ENCODE measurements at places on chromosomes 7 and 10. TPM values are rescaled to one million over a fixed set of nuclear protein-coding genes. Genes with fewer than 3 reads are reported as not detected.

CRYGN gene
- total RNA-seq: 0.35 TPM

DNA sequence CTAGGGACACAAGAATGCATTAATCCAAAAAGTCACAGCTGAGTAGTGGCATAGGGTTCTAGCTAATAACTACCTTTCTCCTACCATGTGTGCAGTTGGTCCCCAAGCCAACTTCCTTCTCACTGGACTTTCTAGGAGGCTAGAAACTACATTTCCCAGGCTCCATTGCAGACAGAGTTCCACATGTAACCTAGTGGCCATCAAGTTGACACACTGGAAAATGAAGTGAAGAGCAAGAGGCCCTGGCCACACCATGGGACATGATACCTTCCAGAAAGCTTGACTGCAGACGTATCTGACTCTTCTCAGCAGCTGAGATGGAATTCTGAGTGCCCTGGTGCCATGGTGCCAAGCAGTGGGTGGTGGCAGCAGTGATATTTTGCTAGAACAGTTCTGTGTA lies 49.8 kb upstream of the TMEM273 start:
- no peaks in the 10 kb centered on the region for H3K4me1 ChIP-seq
- no peak for DNase-seq
- H3K27me3 ChIP-seq: no peaks in the 10 kb centered on the region
- no peaks in the 10 kb centered on the region for H3K36me3 ChIP-seq
- H3K27ac ChIP-seq: no peak overlapping the region
- H3K4me3 ChIP-seq: no peak overlapping the region

GARIN1A gene
- 0.25 TPM for total RNA-seq

- no peaks in the 10 kb centered on the region for H3K27me3 ChIP-seq
- no peak overlapping the region for H3K4me3 ChIP-seq
- DNase-seq: no peak
- H3K27ac ChIP-seq: no peak overlapping the region
- H3K36me3 ChIP-seq: no peaks in the 10 kb centered on the region
Observed at GRCh38 chr7:93601363-93601762, 26.8 kb upstream of the CALCR start.

DNA sequence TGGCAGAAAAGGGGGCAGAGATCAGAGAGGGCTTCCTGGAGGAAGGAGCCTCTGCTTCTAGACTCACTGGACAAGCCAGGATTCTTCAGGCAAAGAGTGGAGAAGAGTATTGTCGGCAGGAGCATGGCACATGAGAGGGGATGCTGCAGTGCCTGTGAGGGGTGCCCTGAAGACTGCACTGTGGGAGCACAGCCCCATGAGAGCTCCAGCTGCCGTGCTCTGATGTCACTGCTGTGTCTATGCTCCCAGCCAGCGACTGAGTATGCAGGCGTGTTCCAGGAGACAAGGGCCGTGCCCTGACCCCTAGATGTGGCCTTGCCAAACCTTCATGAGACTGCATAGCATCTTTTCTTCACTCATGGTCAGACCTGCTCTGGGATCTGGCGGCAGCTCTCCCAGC lies 339.1 kb downstream of the RPS24 start:
- no peaks in the 10 kb centered on the region for H3K4me1 ChIP-seq
- DNase-seq: no peak

DNA sequence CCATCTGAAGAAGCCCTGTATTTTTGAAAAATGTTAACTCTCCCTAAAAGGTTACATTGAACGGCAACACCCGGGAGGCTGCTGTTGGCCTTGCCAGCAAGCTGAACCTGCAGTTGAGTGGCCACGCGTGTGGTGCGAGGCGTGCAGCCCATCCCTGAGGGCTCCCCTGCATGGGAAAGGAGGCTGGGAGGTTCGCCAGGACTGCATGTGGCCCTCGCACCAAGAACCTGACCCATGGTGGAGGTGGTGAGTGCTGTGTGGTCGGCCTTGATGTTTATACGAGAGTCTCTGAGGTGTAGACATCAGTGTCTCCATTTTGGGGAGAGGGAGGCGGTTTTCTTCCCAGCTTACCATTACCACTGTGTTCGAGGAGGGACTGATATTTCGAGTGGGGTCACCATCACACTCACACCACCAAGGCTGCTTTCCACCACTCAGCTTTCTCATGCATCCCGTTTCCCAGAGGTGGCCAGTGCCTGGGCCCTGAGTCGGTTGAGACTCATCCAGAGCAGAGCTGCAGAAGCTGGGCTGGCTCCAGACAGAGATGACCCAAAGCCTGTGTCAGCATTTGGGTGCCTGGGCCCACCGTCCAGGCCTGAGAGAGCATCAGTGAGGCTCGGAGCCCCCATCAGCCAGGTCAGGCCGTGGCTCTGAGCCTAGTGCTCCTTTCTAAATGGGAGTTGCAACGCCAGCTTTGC lies 222.6 kb downstream of the EBF3 start:
- peak; percentile 12 for DNase-seq
- H3K36me3 ChIP-seq: no peaks in the 10 kb centered on the region
- no peak overlapping the region for H3K4me3 ChIP-seq
- H3K27ac ChIP-seq: no peak overlapping the region

C10orf105 gene
- total RNA-seq: 0.25 TPM

- H3K4me3 ChIP-seq: no peak overlapping the region
- H3K27me3 ChIP-seq: peaks cover 6% of the 10 kb centered on the region
- peaks cover 22% of the 10 kb centered on the region for H3K4me1 ChIP-seq
- no peaks in the 10 kb centered on the region for H3K36me3 ChIP-seq
- H3K27ac ChIP-seq: peak overlapping the region; percentile 26
Observed at GRCh38 chr7:129095258-129095657, 40.3 kb upstream of the TNPO3 start.

TMEM213 gene
- total RNA-seq: 1.1 TPM

- peaks cover 51% of the 10 kb centered on the region for H3K36me3 ChIP-seq
- no peaks in the 10 kb centered on the region for H3K27me3 ChIP-seq
- peaks cover 5% of the 10 kb centered on the region for H3K4me1 ChIP-seq
- no peak overlapping the region for H3K4me3 ChIP-seq
Observed at GRCh38 chr7:152158801-152159587, 133.5 kb downstream of the GALNT11 start.

GRCh38 chr10:105751688-105752087 lies 1110.6 kb downstream of the SORCS3 start:
- H3K27ac ChIP-seq: no peak overlapping the region
- no peak overlapping the region for H3K4me3 ChIP-seq
- no peak for DNase-seq
- H3K36me3 ChIP-seq: no peaks in the 10 kb centered on the region
- H3K4me1 ChIP-seq: no peaks in the 10 kb centered on the region

DNA sequence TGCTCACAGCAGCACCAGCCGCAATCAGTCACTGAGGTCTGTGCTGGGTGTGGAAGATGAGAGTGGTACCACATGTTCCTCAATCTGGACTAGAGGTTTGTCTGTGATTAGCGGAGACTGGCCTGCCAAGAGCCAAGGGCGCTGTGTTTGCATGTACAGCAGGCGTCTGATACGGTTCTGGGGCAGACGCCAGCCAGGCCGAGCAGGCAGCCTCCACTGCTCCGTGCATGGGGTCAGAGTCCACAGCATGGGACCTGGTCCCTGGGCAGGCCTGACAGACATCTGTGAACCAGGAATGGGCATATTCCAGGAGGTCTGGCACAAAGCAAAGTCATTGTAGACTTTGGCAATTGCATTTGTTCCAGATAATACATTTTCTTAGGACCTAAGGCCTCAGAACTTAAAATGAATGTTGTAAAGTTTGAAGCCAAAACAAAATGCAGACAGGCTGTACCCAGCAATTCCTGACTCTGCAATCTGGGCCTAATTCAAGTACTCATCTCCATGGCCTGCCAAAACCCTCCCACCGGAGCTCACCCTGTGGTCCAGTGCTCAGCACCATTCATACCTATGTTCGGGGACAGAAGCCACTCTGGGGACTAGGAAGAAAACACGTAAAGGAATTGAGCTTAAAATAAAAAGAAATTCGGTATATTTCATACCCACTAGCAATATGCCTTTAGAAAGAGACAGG lies 50.0 kb upstream of the FAM20C start:
- DNase-seq: no peak
- H3K4me3 ChIP-seq: no peak overlapping the region
- no peaks in the 10 kb centered on the region for H3K4me1 ChIP-seq
- H3K27ac ChIP-seq: no peak overlapping the region

HOGA1 gene
- not detected for total RNA-seq

DNA sequence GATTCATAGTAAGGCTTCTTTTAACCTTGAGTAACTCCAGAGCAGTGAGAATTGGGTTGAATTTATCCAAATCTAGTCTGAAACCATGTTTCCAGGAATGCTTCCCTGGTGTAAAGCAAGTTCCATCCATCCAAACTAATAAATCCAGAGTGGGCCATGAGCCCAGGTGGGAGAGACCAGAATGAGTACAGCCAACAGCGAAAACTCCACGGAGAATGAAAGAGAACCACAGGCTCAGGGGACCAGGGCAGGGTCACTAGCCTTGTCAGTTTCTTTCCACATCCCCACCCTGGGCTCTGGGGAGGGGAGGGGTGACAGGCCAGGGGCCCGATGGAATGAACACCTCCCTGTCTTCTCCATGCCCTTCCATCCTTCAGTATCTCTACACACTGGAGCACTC lies 180.1 kb downstream of the NEURL1 start:
- H3K36me3 ChIP-seq: no peaks in the 10 kb centered on the region
- H3K4me3 ChIP-seq: no peak overlapping the region
- peaks cover 21% of the 10 kb centered on the region for H3K4me1 ChIP-seq
- no peak overlapping the region for H3K27ac ChIP-seq
- DNase-seq: no peak
- H3K27me3 ChIP-seq: no peaks in the 10 kb centered on the region

PPP1R17 gene
- not detected for total RNA-seq

DNA sequence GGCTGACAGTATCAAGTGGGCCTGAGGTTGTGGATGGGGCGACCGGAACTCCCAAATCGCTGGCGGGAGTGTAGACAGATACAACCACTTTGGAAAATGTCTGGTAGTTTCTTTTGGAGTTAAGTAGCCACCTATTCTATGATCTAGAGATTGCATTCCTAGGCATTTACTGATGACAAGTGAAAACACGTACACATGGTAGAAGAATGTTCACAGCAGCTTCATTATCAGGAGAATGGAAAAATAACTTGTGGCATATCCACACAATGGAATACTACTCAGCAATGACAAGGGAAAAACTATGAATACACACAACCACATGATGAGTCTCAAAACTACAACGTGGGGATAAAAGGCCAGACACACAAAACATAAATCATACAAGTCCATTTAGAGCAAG lies 146.0 kb downstream of the MYOF start:
- H3K4me3 ChIP-seq: no peak overlapping the region
- H3K27me3 ChIP-seq: no peaks in the 10 kb centered on the region
- H3K36me3 ChIP-seq: peaks cover 4% of the 10 kb centered on the region
- DNase-seq: no peak
- no peak overlapping the region for H3K27ac ChIP-seq
- no peaks in the 10 kb centered on the region for H3K4me1 ChIP-seq

PIK3CG gene
- 49.6 TPM for total RNA-seq

EPHA1 gene
- total RNA-seq: 1.1 TPM

AKR1C4 gene
- not detected for total RNA-seq

PTF1A gene
- not detected for total RNA-seq

GRCh38 chr7:128387216-128388144 lies 22.3 kb downstream of the IMPDH1 start:
- peaks cover 3% of the 10 kb centered on the region for H3K27me3 ChIP-seq
- no peak overlapping the region for H3K27ac ChIP-seq
- H3K4me3 ChIP-seq: no peak overlapping the region
- no peaks in the 10 kb centered on the region for H3K4me1 ChIP-seq
- DNase-seq: peak; percentile 66

DNA sequence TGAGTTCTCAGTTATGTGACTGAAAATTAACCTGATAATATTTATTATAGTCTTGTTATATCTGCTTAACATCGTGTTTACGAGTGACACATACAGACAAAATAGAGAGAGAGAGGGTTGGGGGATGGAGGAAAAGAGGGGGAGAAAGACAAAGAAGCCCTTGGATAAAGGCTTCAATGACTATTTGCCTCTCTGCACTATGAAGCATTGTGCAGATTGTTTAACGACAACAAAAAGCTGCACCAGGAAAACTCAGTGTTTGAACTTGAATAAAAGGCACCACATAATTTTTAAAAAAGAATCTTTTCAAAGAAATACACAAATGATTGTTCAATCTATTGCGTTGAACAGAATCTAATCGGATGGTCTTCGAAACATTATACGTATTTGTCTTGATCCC lies 27.8 kb downstream of the MAGI2 start:
- H3K36me3 ChIP-seq: no peaks in the 10 kb centered on the region
- no peak overlapping the region for H3K27ac ChIP-seq
- H3K27me3 ChIP-seq: no peaks in the 10 kb centered on the region
- H3K4me1 ChIP-seq: no peaks in the 10 kb centered on the region

GRCh38 chr10:132441818-132442524 lies 45.0 kb downstream of the PWWP2B start:
- no peak overlapping the region for H3K27ac ChIP-seq
- no peaks in the 10 kb centered on the region for H3K36me3 ChIP-seq
- peaks cover 26% of the 10 kb centered on the region for H3K4me1 ChIP-seq
- no peaks in the 10 kb centered on the region for H3K27me3 ChIP-seq

DNA sequence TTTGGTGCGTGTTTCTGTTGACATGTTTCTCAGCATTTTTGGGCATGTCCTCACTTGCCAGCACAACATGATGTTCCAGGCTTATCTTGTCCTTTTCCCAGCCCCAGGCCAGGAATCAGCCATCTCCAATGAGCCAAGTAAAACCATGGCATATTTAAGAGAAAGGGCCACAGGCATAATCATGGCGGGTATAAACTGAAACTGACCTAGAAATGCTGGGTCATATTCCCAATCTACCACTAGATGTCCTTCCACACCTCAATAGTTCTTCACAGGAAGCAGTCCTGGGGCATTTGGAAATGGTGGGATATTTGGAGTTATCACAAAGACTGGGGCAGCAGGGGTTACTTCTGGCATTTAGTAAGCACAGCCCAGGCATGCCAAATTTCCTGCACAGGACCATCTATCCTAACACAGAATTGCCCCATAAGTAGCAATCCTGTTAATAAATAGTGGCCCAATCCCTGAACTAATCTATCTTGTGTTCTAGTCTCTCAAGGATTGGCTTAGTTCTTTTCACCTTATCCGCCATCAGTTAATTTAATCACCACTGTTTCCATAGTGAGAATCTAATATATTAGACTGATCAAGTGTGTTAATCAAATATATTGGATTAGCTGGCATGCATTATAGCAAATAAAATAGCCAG lies 101.6 kb downstream of the NPSR1 start:
- no peaks in the 10 kb centered on the region for H3K36me3 ChIP-seq
- H3K4me1 ChIP-seq: no peaks in the 10 kb centered on the region
- no peaks in the 10 kb centered on the region for H3K27me3 ChIP-seq
- no peak for DNase-seq
- no peak overlapping the region for H3K27ac ChIP-seq
- H3K4me3 ChIP-seq: no peak overlapping the region

All from activated CD4-positive, alpha-beta memory T cell treated with anti-CD3 and anti-CD28 coated beads, Interleukin-2, amount 10 ng/mL, durations not matched to agents 7 days and 5 days (primary cell).